IPS DF 19.7 (cell line): ENCODE measurements at places on chromosomes 11 and 22.

DNA sequence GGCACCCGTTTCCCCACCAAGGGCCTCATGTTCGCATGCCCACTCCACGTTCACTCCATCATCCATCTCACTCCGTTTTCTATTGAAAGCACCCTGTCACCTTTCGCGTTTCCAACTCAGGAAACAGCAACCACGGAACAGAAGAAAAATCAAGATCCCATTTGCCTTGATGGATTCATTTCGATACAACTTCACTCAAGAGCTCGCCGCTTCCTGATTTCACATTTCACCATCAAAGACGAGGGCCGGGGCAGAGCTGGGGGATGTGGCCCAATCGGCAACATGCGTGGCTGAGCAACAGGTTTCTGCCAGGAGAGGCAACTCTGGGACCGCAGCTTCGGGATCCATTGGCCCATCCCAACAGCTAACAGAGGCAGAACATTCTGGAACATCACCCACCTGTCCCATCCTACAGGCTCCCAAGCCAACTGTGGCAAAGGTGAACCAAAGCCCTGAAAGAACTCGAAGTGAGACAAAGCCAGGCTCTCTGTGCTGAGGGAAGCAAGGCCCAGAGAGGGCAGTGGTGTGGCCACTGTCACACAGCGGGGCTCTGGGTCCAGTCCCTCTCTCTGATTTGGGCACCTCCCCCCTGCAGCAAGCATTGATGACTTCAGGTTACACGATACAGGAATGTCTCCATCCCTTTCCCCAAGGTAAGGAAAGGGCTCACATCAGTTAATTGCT, 36.2 kb upstream of the CD5 start:
- DNase-seq = no peak

- DNase-seq = no peak
Measured at GRCh38 chr22:27255580-27255979, 546.0 kb downstream of the MN1 start.

GRCh38 chr22:35835998-35836691, 118.5 kb downstream of the APOL5 start:
- DNase-seq = peak; percentile 78

GRCh38 chr11:96472085-96472484, 82.3 kb downstream of the JRKL start:
- no peak for DNase-seq

DNA sequence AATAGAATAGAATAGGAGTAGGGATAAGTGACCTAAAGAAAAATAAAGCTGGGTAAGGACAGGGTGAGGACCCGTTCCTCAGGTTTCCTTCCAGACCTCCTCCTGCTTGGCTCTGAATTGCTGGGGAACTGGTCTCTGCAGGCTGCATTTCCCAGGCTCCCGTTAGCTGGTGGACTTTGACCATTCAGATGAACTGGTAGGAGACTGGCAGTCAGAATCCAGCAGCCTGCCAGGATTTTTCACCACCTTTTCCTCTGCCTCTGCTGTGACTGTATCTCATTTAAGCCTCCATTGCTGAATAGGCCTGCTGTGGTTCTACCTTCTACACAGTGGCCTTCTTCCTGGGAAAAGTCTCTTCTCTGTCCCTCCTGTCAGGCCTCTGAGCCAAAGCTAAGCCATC, 24.6 kb upstream of the SMPD1 start:
- DNase-seq = no peak

GRCh38 chr11:93741882-93742226, 382 bp downstream of the C11orf54 start:
- no peak for DNase-seq
